Stimulated activated CD8-positive, alpha-beta memory T cell treated with anti-CD3 and anti-CD28 coated beads, Interleukin-15, amount 100 ng/mL, for 4 hours (primary cell): ENCODE measurements at places on chromosomes 2 and 18.

GRCh38 chr2:50556934-50557575 is 474.9 kb downstream of the NRXN1 start:
- DNase-seq, result no peak

DNA sequence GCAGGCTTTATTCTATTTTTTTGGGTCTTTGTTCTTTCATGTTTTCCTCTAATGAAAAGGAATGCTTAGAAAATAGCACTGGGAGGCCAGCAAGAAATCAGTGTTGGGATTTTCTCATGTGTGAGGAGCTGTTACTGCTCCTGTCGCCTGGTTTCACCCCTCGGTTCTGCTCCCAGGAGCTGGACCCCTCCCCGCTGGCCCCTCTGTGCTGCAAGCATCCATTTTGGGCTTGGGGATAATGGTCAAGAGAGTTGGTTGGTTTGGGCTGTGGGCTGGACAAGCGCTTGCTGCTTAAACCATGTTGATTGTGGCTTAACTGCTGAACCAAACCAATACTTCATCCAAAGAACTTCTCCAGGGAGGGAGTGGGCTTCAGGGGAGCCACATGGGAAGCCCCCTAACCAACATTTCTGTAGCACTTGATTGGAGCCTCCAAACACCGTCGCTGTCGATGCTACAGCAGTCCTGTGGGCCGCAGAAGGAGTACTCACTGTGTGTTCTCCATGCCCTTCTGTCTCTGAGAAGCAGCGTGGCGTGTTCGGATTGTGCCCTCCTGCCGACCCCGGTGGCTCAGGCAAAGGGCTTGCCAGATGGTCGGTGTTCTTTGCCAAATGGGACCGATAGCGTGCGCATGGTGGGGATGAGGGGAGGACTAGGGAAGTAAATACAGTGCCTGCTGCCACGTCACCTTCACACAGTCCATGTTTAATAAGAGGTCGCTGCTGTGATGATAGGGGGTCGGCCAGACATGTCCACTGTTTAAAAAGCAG is 40.0 kb downstream of the AGAP1 start:
- no peak for DNase-seq

DNA sequence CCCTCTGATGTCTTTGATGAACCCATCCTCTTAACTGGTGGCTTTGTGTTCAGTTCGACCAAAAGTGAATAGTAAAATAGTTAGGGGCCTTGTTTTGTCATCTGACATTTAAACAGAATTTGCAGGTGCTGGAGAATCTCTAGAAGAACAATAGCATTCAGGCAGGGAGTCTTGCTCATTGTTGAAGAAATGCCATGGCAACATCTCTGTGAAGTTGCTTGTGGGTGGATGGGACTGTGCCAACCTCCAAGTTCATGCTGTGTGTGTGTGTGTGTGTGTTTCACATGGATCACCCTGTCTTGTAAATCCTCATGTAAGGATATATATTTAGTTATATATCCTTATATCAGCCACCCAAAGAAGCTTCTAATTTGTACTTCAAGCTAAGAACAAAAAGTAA is 66.7 kb downstream of the SKA1 start:
- DNase-seq, result no peak

GRCh38 chr2:136255648-136256461 is 137.9 kb upstream of the CXCR4 start:
- no peak for DNase-seq

DNA sequence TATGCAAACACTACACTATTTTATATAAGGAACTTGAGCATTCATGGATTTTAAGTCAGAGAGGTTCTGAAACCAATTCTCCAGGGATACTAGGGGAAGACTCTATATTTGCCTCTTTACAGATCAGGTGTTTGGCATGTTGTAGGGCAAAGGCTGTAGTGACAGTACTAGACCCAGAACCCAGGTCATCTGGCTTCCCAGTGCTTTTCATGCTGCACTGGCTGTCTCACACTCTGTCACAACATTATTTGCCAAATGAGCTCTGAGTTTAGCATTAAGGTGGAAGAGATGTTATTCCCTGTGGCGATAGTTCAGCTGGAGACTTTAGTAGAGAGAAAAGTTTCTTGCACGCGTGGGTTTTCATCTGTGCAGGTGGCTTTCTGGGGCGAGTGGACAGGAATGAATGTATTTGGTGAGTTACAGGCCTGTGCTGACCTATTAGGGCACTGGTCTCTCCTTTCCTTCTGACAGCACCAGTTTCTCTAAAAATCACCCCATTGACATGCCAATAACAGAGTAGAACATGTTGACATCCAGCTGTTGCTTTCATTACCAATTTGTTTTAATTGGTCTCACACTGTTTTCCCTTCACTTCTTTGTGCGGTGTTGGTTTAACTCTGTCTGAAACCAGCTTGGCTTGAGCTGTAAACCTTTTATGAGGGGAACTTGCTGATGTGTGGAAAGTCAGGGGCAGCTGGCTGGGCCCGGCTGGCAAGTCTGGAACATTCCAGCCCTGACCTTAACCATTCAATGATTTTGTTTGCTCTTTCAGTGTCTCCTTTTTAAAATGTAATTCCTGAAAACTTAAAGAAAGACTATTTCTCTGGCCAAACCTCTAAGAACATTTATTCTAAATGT is 643.0 kb upstream of the FAM98A start:
- DNase-seq, result no peak

GRCh38 chr2:172282944-172283343 is 144.4 kb upstream of the ITGA6 start:
- no peak for DNase-seq
